ENCODE measurements at places on chromosomes 7 and 10.

DNA sequence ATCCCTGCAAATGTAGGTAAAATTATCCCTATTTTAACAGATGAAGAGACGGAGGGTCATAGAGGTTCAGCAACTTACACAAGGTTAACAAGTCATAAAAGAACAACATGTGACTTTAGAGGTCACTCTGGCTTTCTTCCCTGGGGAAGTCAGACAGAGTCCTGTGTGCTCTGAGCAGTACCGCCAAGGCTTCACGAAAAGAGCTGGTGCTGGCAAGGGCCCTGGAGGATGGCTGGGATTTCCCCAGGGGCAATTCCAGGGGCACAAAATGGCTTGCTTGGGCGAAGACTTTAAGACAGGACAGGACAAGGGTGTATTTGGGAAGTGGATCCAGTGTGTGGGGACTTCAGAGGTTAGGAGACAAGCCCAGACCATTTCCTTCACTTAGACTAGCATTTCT is 144.1 kb downstream of the PIP4K2A start:
- DNase-seq, result no peak

DNA sequence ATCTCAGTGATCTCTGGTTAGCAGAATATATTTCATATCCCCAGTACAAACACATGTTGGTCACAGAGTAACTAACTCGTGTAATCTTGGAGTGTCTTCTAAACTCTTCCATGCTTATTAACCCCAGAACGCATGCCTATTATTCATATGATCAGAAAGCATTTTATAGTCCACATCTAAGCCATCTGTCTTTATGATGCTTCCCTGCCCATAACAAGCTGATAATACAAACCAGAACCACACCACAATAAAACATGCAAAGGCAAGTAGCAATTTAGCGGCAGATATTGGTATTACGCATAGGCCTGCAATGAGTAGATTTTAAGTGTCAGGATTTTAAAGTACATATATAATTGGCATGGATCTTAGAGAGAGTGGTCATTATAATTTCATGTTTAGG is 120.0 kb upstream of the PRKCQ start:
- no peak for DNase-seq

GRCh38 chr10:6280291-6280690 is 77.6 kb downstream of the PFKFB3 start:
- DNase-seq, result no peak

- no peak for DNase-seq
Observed at GRCh38 chr7:130878785-130879184, 144.8 kb upstream of the KLF14 start.

GRCh38 chr7:108430664-108431063 is 25.6 kb downstream of the NRCAM start:
- no peak for DNase-seq

All from AG09309 (cell line).